ENCODE measurements at places on chromosomes 16 and 17.

GRCh38 chr17:81482673-81483072, 29.9 kb downstream of the ACTG1 start:
- DNase-seq, result no peak

GRCh38 chr16:50326835-50327465, 41.8 kb downstream of the BRD7 start:
- DNase-seq, result peak; percentile 19

DNA sequence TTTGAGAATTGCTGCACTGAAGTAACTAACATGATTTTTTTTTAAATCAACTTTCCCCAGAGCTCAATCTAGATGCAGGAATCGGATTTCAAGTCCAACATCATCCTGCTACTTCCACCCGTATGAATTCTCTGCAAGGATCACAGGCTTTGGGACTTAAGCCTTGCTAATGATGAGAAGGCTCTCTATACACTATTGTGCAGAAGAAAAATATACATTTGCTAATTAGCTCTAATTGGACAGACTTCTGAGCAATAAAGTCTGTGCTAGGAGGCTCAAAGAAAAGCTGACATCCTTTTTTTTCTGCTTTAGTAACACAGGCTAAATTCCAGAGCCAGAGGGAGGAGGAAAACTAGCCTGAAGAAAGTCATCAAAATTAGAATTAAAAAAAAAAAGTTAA, 433.6 kb downstream of the PMP22 start:
- no peak for DNase-seq

DNA sequence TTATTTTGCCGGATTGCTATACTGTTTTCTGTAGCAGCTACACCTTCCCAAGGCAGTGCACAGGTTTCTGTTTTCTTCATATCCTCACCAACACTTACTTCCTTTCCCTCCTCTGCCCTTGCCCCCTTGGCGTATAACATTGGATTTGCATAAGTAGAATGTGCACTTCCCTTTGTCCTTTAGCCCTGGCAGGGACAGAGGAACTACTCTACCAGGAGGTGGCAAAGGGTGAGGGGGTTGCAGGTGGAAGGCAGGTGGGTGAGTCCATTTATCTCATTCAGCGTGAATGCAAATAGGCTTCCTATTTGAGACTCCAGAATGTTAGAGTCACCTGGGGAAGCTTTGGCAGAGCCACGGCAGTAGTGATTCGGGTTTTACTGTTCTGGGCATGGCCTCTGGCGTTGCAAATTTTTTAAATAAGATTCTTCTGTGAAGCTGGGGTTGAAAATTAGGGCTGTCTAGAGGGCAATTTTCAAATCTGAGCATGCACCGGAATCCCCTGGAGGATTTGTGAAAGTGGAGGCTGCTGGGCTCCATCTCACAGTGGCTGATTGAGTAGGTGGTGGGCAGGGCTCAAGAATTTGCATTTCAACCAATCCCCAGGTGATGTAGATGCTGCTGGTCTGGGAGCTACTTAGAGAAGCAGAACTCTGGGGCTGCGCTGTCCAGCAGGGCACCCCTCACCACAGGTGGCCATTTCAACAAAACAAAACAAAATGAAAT, 84.7 kb downstream of the PLCG2 start:
- no peak for DNase-seq

DNA sequence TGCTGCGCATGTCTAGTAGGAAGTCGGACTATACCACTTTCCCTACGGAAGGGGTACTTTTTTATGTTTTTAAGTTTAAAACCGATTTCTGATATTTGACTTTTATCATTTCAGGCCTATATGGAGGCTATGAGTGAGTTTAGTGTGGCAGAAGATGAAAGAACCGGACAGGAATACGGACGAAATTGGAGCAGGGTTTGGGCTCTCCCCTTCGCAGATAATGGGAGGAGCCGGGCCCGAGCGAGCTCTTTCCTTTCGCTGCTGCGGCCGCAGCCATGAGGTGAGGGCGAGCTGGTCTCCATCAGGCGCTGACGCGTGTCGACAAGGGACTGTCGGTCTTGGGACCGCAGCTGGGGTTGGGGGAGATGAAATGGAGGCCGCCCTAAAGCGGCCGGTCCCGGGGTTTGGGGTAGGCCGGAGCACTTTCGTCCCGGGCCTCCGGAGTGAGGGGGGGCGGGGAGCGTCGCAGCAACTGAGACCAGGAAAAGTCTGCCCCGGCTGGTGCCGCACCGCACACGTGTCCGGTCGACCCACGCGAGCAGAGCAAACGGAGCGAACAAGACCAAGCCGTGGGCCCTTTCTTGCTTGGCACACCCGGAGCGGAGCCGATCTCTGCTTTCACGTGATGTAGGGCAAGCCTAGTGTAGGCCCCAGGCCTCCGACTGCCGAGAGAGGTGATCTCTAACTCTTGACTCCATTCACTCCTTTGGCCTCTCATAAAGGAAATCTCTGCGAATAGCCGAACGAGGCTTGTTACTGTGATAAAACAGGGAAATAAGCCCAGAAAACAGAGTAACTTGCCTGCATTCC, at the start of gene RPL19:
Gene RPL19 (plus strand): TSS at position 214 of the 810 bp plus-strand sequence. CDS start 62 bp downstream, at position 276.
- no peak for DNase-seq

DNA sequence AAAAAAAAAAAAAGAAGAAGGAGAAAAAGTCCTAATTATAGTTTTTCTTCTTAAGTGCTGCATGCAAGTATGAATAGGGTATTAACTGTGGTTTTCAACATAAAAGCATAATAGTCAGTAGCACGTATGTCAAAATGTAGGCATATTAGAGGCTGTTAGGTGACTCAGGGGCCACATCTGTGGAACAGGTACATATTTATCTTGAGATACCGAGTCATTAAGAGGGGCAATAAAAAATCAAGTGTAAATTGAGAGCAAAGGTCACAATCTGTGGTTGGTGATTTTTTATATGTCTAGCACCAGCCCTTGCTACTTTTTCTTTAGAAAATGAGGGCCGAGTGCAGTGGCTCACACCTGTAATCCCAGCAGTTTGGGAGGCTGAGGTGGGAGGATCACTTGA, 1113.8 kb upstream of the RBFOX1 start:
- no peak for DNase-seq

GRCh38 chr16:49889725-49890397, 33.9 kb upstream of the ZNF423 start:
- DNase-seq, result no peak
